ENCODE measurements at places on chromosomes 3 and 15. TPM values are rescaled to one million over a fixed set of nuclear protein-coding genes. Genes with fewer than 3 reads are reported as not detected.

The TERC gene
- 16.0 TPM for total RNA-seq

DNA sequence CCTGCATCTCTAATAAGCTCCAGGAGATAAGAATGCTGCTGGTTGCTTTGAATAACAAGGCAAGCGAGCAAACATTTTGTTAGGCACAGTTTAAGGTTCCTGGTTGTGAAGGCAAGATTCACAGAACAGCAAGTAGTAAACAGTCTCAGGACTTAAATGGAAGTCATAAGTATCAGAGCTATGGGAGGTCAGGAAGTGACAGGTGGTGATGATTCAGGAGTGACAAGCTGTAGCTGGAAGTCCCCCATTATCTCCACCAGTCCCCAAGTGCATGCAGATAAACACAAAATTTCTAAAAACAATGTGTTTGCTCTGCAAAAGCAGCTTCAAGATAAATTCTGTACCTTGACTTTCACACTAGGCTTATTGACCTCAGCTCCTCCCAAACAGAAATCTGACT lies 3.3 kb downstream of the FETUB start:
- H3K36me3 ChIP-seq = no peaks in the 10 kb centered on the region
- H3K27ac ChIP-seq = no peak overlapping the region
- no peak for DNase-seq
- H3K4me1 ChIP-seq = peaks cover 9% of the 10 kb centered on the region
- no peaks in the 10 kb centered on the region for H3K27me3 ChIP-seq
- H3K4me3 ChIP-seq = no peak overlapping the region

The GOLGA8H gene
- total RNA-seq = 0.36 TPM

The LTK gene
- not detected for total RNA-seq

The DNAJB11 gene
- total RNA-seq = 53.9 TPM

The CHRM5 gene
- not detected for total RNA-seq

- no peak for DNase-seq
- no peak overlapping the region for H3K4me3 ChIP-seq
- H3K27me3 ChIP-seq = no peaks in the 10 kb centered on the region
- H3K4me1 ChIP-seq = peaks cover 27% of the 10 kb centered on the region
- peaks cover 7% of the 10 kb centered on the region for H3K36me3 ChIP-seq
- no peak overlapping the region for H3K27ac ChIP-seq
Measured at GRCh38 chr3:188279502-188280335, 125.8 kb downstream of the LPP start.

- no peak overlapping the region for H3K27ac ChIP-seq
- H3K4me3 ChIP-seq = no peak overlapping the region
- no peak for DNase-seq
- H3K36me3 ChIP-seq = no peaks in the 10 kb centered on the region
Measured at GRCh38 chr15:62357431-62357830, 192.3 kb upstream of the C2CD4B start.

DNA sequence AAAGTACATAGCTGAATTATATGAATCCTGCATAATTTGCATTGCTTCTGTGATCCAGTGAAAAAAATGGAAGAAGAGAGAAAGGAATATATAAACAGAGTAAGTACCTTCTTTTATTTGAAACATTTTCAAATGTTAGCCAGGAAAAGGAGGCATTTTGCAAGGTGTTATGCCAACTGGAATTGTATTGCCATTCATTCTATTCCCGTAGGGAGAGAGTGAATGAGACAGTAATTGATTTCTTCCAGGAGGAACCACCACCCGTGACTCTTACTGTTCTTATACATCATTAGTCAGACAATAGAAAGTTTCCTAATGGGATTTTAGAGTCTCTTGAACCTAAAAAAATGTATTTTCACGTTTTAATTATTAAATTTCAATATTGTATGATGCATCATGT lies 324.1 kb upstream of the ALCAM start:
- no peaks in the 10 kb centered on the region for H3K36me3 ChIP-seq
- no peaks in the 10 kb centered on the region for H3K4me1 ChIP-seq
- H3K4me3 ChIP-seq = no peak overlapping the region
- H3K27me3 ChIP-seq = no peaks in the 10 kb centered on the region

The ROPN1B gene
- not detected for total RNA-seq
